Central memory CD8-positive, alpha-beta T cell (primary cell): ENCODE measurements at places on chromosomes 1 and 21.

DNA sequence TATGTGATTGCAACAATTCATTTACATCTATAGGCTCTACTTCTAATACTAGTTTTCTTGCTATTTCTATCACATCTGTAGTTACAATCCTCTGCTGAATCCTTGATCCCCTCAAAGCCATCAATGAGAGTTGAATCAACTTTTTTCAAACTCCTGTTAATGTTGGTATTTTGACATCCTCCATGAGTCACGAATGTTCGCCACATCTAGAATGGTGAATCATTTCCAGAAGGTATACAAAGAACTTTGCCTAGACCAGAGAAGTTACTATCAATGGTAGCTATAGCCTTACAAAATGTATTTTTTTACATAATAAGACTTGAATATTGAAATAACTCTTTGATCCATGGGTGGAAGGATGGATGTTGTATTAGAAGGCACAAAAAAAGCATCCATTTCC is 110.0 kb downstream of the AMY1C start:
- DNase-seq, result no peak

GRCh38 chr1:204928671-204929486 is 58.2 kb downstream of the NFASC start:
- DNase-seq, result no peak

DNA sequence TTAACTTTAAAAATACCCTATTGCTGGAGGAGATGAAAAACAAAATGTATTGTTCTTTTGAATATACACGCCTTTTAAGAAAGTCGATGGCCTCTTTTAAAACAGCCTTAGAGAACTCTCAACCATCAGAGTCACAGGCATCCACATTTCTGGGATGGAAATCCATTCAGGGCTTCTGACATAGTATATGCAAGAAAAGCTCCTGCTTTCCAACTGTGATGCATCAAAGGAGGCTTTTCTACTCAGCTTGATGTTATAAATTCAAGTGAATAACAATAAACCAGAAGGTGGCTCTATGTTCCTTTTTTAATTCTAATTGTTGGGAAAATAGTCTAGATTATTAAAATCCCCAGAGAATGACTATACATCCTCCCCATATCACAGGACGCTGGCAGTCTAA is 398.8 kb upstream of the CXADR start:
- DNase-seq, result no peak

GRCh38 chr1:113396585-113396984 is 6.3 kb downstream of the MAGI3 start:
- no peak for DNase-seq

GRCh38 chr1:153566414-153567371 is 1.0 kb upstream of the S100A2 start:
- peak; percentile 32 for DNase-seq

GRCh38 chr1:236837897-236838296 is 42.8 kb downstream of the MTR start:
- DNase-seq, result no peak

GRCh38 chr1:111669268-111669667 is 49.7 kb downstream of the RAP1A start:
- DNase-seq, result no peak

DNA sequence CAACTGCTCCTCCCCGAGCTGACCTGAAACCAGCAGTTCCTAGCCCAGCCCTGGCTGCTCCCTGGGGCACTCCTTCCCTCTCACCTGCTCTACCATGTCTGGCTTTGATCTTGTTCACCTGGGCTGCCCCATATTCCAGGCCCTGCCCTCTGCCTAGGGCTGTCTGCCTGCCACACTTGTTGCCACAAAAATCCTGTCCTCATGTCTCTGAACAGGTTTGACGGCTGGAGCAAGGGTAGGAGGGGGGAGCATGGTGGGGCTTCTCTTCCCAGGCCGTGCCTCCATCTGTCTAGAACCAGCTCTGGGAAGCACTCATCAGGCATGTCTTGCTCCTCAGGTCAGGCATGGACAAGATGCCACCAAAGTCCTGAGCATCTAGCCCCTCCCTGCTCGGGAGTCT is 44.3 kb upstream of the WNT2B start:
- no peak for DNase-seq

- no peak for DNase-seq
These were observed 73.3 kb downstream of the TAS1R2 start for GRCh38 chr1:18786149-18786548.

- DNase-seq, result no peak
These were observed 103.2 kb downstream of the RGL1 start for GRCh38 chr1:183908079-183908478.

DNA sequence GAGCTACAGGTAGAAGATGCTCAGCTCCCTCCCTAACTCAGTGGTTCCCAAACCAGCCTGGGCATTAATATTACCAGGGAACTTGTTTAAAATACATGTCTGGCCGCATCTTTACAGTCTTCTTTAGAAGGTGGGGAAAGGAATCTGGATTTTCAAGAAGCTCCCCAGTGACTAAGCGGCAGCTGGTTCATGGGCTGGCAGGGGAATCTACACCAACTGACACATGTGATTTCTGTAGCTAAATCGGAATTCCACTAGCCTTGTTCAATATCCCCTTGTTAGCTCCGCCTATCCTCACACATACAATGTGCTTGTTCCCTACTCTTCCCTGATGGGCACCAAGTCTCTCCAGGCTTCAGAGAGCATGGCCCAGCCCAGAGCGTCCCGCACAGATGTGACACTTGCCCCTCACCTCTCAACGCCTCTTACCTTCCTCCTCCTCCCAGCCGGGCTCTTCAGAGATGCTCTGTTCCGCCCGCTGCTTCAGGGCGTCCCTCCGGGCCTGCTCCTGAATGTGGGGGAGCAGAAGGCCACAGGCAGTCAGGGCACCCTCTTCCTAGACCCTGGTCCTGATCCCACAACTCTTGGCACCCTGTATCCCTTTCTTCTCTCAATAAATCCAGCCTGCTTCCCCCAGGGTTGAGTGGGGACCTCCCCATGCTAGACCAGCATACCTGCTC is 15.3 kb downstream of the TSSK3 start:
- no peak for DNase-seq

DNA sequence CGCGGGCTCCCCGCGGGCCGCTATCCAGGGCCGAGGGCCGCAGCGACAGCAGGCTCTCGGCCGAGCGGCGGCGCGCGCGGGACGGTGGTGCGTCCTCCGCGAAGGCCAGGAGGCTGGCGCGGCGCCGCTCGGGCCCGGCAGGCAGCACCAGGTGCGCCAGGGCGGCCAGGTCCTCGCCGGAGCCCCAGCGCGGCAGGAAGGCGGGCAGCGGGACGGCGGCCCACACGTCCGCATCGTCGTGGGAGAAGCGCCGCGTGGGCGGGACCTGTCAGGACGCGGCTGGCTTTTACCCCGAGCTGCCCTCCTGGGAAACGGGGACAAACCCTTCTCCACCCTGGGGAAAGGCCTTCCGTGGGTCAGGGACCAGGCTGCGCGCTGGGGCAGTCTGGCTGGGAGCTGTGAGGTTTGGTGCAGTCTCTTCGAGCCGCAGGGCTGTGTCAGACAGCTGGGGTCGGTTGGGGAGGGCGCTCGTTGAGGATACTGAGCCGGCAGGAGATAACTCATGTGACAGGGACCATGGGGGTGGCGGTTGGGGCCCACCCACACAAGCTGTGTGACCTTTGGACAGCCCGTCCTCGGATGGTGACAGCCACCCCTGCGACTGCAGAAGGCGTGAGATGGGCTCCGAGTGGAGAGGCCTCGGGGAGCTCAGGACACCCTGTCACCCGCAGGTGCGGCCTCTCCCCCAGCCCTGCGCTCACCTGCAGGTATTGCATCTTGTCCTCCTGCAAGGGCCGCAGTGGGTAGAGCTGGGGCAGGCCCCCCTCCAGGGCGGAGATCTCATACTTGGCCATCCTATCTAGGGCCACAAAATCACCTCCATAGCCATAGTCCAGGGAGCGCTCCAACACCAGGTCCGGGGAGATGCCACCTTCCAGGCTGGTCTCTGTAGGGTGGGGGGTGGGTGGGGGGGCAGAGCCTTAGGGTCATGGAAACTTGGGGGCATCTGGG is 6.0 kb downstream of the HES3 start:
- no peak for DNase-seq

DNA sequence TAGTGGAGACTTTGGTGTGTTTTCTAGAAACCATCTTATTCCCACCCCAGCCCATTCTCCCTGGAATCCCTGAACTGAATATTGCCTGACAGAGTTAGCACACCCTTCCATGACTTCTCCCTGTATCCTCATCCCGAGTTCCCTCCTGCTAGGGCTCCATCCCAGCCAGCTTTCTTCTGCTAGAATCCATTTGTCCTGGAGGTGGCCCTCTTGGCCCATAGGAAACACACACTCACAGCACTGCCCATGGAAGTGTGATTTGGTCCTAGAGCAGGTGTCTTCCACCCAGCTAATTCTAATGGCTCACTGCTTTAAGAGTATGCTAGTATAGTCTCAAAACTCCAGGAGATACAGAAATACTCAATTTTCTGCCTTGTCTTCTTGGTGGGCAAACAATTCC is 4.1 kb downstream of the KRTAP15-1 start:
- no peak for DNase-seq

GRCh38 chr21:35485364-35485763 is 436.3 kb upstream of the RUNX1 start:
- DNase-seq, result no peak

DNA sequence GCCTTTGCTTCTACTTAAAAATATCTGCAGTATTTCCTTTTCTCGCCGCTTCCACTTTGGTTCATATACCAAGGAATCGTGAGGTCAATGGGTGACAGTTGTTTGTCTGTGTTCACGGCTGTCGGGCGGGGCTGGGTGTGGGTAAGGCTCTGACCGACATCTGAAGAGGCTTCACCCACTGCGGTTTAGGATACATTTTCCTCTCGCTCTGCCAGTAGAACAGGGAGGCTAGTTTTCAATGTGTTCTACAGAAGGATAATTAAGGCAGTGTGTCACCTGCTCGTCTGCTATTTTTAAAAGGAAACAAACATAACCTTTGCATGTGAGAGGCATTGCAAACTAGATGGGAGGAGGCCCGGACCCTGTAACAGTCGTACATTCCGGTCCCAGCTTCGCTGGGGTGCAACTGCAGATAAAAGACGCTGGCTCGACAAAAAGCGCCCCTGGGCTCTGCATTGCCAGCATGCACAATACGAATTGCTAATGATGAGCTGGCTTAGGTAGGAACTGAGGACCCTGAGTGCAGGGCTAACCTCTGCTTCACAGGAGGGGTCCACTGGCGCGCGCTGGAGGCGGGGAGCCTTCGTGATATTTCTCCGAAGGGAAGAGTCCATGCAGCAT is 8.5 kb upstream of the ERG start:
- DNase-seq, result no peak
